ENCODE measurements at places on chromosomes 13 and 19.

DNA sequence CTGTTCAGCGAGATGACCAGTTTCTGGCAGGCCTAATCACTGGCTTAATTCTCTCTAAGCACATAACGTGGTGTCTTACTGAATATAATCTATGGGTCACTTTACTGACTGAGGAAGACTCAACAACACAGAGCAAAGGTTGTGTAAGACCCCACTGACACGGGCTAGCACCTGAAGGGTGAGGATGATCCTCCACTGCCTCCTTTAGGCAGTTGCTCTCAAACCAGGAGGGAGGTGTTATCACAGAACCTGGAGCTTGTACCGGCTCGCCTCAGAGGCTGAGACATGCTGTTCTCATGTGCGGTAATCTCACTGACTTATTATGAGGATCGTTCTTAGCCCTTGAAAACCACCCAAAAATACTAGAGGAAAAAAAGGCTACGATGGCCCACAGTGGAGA, 28.3 kb downstream of the RCBTB2 start:
- DNase-seq = no peak

- DNase-seq = no peak
Observed at GRCh38 chr13:50318887-50319286, 303.6 kb downstream of the KCNRG start.

DNA sequence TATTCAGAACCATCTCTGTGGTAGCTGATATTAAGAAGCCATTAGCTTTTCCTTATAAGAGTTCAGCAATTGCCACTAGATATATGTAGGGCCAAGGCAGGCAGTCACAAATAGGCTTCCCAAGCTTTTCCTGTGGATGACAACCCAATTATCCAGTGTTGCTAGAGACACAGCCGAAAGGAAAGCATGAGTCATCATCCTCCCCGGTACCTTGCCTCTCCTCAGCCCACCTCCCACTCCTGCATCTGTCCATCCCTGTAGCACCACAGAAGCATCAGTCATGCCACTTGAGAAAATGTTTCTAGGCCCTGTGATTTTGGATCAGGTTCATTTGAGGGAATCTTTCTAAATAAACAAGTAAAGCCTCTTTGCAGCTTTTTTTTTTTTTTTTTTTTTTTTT, 204.3 kb downstream of the DNAJC15 start:
- no peak for DNase-seq

DNA sequence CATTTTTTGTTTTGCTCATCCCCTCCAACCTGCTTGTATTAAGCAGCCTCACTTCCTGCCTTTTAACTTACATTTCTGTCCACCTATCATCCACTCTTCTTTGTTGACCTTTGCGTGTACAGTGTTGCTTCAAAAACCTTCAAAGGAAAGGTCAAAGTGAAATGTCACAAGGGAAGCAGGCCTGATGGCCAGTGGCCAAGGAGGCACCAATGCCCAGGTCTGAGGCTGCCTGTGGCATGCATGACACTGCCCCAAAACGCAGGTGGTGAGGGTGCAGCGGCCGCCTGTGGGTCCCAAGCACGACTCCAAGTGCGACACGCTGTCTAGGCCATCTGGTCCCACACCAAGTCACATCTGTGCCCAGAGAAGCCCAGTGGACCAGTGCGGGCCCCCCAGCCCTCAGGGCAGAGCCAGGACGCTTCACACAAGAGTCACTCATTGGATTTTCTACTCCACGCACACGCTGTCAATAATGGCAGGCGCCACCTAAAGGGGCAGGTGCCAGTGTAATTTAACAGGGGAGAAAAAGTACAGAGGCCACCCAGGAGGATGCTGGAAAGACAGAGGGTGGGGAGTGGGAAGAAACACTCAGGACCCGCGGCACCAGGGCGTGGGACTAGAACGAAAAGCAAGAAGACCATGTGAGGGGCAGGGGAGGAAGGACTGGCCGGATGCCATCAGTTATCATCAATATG, 23.5 kb downstream of the SLC7A1 start:
- no peak for DNase-seq

DNA sequence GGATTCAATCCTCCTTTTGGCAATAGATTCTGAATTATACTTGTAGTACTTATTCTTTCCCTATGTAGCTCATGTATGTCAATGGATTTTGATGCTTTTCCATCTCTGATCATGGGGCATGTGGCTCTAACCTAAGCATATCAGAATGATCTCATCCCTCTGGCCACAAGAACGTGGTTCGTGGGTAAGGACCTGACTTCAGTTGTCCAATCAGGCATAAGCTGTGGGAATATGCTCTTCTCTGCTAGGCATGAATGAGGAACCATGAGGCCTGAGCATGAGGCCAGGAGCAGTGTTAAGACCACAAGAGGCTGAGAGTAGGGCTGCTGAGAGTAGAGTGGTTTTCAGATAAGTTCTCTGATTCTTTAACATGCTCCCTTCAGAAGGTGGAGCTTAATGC, 292.4 kb upstream of the TSHZ3 start:
- DNase-seq = peak; percentile 1

DNA sequence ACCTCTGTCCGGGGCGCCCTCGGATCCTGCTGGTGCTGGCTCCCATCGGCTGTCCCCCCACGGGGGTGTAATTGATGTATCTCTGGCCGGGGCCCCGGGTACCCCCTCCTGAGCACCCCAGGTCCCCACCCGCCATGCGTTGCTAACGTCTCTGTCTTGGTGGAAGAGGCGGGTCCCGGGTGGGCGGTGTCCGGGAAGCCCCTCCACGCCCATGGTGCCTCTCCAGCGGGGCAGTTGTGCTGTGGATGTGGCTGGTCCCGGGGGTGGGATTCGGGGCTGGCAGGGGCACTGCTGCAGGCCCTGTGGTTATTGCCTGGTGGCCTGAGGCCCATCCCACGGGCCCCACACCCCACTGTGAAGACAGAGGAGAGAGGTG, 4.9 kb downstream of the DIRAS1 start:
- DNase-seq = no peak

DNA sequence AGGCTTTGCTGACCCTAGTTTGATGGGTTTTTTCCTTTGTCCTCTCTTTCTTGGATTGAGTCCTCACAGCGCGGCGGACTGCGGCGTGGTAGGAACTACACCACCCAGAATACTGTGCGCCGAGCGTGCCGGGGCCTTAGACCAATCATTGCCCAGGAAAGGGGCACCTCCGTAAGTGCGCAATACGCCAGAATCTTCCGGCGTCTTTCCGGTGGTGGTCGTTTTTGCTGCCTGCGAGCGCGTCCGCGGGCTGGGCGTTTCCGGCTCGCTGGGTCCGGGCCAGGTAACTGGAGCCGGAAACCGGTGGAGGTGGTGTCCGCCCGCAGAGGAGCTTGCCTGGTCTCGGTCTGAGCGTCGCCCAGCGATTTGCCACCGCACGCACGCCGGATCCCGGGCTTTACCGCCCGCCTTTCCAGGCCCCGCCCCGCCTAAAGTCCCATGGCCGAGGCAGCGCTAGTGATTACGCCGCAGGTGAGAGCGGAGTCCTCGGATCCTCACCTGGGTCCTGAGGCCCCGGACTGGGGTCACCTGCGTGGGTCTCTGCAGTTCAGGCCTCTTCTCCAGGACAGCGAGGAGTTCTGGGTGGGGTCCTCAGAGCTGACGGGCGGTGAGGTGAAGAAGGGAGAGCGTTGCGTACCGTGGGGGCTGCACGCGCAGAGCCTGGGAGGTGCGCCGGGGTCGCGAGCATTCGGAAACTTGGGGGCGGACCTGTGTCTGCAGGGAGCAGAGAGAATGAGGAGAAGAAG, at the start of gene ZNF549:
Gene ZNF549, plus strand, starts transcription at position 221 of the 746 bp plus-strand sequence. Its CDS starts 218 bp downstream, at position 439.
- peak; percentile 85 for DNase-seq

- no peak for DNase-seq
Observed at GRCh38 chr19:4933528-4933927, 24.2 kb downstream of the UHRF1 start.

GRCh38 chr19:27752530-27753184, 1460.3 kb downstream of the UQCRFS1 start:
- no peak for DNase-seq

- DNase-seq = no peak
Observed at GRCh38 chr19:50464348-50464747, 12.0 kb upstream of the EMC10 start.

- DNase-seq = no peak
Observed at GRCh38 chr13:25688536-25688935, 316.8 kb downstream of the ATP8A2 start.

DNA sequence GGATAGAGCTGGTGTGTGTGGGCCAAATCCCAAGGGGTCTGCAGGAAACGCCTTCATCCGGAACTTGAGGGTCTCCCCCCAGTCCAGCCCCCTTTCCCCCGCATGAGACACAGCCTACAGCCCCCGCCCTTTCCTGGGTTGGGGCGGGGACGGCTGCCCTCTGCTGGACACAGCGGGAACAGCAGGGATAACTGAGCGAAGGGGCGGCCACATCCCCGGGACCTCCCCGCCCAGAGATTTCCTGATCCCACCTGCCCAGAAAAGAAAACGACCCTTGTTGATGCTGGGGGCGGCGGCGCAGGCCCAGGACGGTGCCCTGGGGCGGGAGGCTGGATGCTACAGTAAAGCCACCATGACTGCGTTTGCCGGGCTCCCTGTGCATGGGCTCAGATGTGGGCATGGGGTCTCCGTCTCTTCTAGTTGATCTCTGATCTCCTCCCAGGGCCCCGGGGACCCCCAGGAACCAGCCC, 14.2 kb downstream of the ONECUT3 start:
- no peak for DNase-seq

DNA sequence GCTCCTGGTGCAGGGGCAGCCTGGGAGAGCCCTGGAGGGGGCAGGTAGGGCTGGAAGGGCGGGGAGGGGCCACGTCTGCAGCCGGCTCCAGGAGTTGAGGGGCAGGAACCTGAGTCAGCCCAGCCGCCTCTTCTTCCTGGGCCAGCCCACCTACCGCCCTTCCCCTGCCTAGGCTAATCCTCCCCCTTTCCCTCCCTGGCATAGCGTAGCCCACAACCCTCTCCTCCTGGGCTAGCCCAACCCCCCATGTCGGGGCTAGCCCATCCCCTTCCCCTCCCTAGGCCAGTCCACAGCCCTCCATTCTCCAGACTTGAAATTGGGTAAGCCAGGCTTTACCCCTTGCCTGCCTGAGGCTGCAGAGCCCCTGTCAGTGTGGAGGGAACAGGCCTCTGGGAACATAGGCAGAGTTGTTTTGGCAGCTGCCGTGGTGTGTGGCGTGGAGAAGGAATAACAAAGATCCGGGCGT, 20.6 kb upstream of the WDR18 start:
- DNase-seq = no peak

DNA sequence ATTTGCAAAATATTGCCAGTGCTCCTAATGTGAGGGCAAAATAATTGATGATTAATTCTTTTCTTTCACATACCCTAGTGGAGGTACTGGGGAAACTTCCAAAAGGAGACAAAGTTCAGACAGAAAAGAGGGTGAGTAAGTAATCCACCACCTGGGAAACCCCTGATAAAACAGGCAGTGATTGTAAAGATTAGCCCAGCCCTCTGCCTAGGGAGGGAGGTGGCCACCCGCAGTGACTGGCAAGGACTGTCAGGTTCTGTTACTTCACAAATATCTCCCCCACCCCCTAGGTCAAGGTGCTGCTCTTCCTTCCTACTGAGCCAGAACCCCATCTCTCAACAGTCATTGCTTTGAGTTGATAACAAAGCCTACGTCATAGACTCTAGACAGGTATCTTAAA, 239.7 kb downstream of the DNAJC15 start:
- DNase-seq = no peak

GRCh38 chr19:48044561-48044960, 682 bp upstream of the CABP5 start:
- no peak for DNase-seq

GRCh38 chr13:67299751-67300150, 69.6 kb upstream of the PCDH9 start:
- peak; percentile 78 for DNase-seq

DNA sequence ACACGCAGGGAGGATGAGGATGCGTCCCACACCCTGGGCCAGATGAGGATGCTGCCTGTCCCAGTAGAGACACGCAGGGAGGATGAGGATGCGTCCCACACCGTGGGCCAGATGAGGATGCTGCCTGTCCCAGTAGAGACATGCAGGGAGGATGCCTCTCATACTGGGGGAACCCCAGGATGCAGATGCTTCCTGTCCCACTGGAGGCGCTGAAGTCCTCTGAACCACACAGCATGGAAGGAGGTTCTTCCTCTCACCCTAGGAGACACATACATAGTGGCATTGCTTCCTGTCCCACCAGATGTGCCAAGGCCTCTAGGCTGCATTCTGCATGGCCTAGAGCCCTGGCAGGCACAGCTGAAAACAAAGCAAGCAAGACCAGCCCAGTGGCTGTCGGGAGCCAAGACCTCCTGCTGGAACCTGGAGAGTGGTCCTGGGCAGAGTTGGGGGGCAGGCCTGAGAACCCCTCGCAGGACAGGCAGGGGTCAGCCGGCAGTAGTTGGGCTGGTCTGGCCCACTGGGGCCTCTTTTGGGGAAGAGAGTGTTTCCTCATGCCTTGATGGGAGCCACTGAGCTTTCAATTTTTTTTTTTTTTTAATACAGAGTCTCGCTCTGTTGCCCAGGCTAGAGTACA, 4.3 kb downstream of the HPN start:
- DNase-seq = no peak

GRCh38 chr19:52935434-52935833, 12.2 kb upstream of the ZNF888 start:
- DNase-seq = no peak

GRCh38 chr19:13963603-13964105, 11.3 kb downstream of the DCAF15 start:
- no peak for DNase-seq

GRCh38 chr19:32469795-32470194, 64.2 kb downstream of the DPY19L3 start:
- DNase-seq = no peak

- no peak for DNase-seq
Observed at GRCh38 chr19:3407556-3408516, 41.5 kb downstream of the NFIC start.

DNA sequence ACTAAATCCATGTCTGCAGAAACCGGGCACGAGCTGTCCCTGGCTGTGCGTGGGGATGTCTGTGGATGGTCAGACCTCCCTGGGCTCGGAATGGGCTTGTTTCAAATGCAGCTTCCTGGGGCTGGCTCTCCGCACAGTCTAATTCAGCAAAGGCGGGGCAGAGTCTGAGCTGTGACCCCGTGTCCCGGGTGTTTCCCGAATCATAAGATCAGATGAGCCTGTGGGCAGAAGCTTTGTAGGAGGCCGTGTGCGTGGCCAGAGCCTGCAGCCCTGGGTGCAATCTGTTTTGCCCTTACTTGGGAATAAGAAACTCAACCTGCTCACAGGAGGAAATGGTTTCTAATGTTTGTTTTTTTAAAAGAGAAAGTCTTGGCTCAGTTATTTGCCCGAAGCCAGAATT, 13.9 kb upstream of the GNA11 start:
- DNase-seq = peak; percentile 11
